NCI-H1105 (cell line): ENCODE measurements at places on chromosomes 1 and 21.

DNA sequence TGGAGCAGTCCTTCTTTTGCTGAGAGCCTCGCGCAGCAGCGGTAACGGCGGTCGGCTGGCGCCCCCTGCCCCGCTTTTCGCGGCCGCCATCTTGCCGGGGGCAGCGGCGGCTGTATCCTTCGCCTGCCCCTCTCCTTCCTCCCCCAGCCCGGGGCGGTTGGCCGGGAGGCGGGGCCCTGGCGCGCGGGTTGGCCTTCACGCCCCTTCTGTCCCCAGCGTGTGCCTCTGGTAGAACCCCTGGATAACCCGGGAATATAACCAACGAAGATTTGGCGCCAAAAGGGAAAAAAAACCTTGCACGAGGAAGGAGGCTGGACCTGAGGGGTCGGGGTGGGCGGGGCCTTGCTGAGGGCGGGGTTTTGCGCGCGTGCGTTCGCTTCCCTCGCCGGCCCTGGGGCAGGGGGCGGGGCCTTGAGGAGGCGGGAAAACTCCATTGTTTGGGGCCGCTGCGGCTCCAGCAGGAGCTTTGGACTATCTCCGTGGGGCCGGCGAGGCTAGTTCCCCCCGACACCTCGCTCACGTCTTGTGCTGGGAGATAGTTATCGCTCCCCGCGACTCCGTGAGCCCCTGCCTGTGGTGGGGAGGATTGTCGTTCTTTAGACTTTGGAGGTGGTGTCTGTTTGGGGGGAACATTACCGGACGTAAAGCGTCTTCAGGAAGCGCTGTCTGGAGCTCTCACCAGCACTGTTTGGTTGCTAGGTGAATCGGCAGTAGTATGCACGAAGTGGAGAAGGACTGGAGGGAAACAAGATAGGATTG lies 689 bp downstream of the NASP start:
- peak; percentile 96 for DNase-seq

- no peak for DNase-seq
Measured at GRCh38 chr1:111735321-111735720, 3.9 kb downstream of the INKA2 start.

DNA sequence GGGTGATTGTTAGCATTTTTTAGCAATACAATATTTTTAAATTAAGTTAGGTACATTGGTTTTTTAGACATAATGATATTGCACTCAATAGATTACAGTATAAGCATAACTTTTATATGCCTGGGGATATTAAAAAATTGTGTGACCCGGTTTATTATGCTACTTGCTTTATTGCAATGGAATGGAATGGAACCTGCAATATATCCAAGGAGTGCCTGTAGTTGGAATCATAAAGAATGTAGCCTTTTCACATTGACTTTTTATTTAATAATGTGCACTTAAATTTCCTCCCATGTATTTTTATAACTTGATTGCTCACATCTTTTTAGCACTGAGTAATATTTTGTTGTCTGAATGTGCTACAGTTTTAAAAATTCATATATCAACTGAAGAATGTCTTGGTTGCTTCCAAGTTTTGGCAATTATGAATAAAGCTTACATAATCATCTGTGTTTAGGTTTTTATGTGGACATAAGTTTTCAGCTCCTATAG lies 49.2 kb downstream of the CAMSAP2 start:
- DNase-seq: no peak

- DNase-seq: no peak
Measured at GRCh38 chr1:37739222-37739621, 25.7 kb downstream of the EPHA10 start.

GRCh38 chr1:153541641-153542590 lies 1.2 kb upstream of the S100A5 start:
- no peak for DNase-seq

DNA sequence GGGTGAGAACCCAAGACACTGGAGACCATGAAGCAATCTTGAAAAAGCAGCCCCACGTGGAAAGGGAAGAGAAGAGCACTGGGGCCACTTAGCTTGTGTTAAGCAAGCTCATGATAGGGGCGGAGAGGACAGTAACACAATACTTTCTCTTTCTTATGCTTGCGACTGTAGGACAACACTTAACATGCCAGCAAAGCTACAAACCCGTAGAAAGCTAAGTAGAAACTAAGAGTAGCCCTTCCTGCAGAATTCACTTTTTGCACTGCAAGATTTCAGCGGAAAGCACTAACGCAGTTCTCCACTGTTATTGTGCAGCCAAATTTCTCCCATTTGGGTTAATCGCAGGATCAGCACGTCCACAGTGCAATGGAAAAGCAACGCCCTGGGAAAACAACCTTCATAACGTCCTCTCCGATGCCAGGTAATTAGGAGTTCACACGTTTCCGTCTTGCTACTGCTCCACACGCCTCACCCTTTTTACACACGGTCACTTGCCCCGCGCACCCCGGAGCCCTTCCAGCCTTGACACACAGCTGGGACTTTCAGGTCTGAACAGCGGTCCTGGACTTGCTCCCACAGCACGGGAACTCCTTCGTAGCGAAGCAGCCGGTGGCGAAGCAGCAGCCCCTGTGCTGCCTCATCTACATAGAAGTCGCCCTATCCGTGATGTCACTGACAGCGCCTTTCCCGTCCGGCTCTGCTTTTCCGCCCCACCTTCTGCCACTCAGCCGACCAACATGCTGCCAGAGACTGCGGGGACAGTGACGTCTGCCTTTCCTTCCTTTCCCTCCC lies 148.6 kb downstream of the PPIAL4G start:
- peak; percentile 76 for DNase-seq

- DNase-seq: no peak
Measured at GRCh38 chr1:182723200-182723599, 38.8 kb upstream of the RGS8 start.

DNA sequence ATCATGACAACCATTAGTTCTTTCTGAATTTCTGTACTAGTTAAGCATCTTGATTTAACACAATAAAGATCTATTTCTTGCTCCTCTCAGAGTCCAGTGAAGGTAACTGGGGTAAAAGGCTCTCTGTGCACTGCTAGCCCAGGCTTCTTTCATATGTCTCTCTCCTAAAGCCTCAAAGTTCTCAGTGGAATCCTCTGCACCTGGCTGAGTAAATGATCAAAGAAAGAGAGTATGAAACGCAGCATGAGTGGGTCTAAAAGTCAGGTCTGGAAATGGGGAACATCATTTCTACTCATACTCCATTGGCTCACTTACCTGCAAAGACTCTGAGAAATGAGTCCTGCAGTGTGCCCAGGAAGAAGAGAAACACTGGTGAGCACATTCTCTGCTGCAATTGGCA lies 418.5 kb downstream of the PTPRC start:
- no peak for DNase-seq

DNA sequence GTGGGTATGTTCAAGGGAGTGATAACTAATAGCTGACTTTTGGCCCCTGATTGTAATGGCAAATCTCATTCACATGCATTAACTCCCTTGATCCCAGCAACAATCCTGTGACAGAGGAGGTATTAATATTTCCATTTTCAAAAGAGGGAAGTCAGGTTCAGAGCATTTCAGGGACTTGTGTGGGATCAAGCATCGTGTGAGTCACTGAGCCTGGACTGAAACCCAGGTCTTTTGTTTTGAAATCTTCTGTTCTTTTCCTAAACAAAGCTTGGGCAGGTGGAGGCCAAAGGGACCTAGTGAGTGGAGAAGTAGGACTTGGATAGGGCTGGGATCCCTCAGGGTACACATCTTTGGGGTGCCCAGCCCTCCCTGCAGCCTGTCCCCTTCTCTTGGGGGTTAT lies 37.9 kb downstream of the ETNK2 start:
- DNase-seq: no peak

- no peak for DNase-seq
Measured at GRCh38 chr1:225879521-225880221, 2.5 kb downstream of the TMEM63A start.

GRCh38 chr1:206589206-206589605 lies 23.1 kb downstream of the EIF2D start:
- DNase-seq: no peak

- DNase-seq: no peak
Measured at GRCh38 chr1:97551113-97551512, 369.7 kb downstream of the DPYD start.

- DNase-seq: no peak
Measured at GRCh38 chr1:26724926-26725325, 29.1 kb downstream of the ARID1A start.

DNA sequence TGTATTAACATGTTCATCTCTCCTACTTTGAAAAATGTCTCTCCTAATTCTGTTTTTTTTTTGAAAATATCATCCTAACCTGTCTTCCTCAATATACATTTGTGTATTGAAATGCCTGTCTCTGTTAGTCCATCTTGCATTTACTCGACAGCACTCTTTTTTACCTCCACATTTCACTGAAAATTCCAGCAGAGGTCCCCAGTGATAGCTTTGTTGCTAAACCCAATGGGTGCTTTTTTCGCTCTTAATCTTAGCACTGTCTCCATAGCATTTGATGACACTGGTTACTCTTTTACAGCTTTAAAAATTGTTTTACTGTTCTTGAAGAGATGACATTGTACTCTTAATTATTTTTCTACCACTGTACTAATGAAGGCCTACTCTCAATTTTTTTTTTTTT lies 10.8 kb downstream of the OSBPL9 start:
- DNase-seq: no peak

DNA sequence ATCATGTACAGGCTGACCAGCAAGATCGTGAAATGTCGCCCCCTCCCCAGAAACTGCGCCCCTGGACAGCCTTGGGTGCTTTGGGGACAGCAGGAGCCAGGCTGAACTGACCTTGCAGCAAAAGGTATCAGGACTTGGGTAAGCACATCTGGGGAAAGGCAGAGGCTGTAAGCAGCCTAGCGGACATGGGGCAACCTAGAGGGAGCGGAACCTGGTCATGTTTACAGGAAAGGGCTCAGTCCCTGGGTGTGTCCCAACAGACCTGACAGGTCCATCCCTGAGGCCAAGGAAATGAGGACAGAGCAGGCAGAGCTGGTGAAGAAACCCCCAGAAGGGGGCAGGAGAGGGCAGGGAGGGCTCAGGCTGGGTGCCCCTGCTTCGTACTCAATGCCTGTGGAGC lies 3.1 kb upstream of the S100A8 start:
- no peak for DNase-seq

DNA sequence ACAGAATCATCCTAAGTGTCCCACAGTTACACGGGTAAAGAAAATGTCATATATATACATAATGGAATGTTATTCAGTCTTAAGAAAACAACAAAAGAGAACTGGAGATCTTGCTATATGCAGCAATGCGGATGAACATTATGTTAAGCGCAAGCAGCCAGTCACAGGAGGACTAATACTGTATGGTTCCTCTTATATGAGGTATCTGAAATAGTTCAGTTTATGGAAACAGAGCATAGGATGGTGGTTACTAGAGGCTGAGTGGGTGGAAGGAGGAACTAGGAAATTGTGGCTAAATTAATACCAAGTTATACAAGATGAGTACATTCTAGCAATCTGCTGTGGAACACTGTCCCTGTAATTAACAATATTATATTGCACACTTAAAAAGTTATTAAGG lies 834.3 kb downstream of the KCNT2 start:
- DNase-seq: no peak

DNA sequence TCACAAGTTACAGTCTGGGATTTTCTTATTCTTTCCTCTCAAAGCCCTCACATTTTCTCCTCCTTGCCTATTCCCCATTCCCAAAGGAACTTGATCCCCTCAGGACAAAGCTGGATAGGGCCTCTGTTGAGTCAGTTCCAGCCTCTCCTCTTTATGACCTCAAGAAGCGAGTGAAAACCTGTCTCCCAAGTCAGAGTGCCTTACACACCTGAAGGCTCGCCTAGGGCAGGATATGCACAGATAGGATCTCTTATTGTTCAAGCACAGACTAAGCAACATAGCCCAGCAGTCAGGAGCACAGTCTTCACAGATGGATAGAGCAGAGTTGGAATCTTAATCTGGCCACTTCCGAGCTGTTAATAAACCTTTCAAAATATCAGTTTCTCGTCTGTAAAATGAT lies 60.8 kb upstream of the PRRC2C start:
- DNase-seq: no peak

DNA sequence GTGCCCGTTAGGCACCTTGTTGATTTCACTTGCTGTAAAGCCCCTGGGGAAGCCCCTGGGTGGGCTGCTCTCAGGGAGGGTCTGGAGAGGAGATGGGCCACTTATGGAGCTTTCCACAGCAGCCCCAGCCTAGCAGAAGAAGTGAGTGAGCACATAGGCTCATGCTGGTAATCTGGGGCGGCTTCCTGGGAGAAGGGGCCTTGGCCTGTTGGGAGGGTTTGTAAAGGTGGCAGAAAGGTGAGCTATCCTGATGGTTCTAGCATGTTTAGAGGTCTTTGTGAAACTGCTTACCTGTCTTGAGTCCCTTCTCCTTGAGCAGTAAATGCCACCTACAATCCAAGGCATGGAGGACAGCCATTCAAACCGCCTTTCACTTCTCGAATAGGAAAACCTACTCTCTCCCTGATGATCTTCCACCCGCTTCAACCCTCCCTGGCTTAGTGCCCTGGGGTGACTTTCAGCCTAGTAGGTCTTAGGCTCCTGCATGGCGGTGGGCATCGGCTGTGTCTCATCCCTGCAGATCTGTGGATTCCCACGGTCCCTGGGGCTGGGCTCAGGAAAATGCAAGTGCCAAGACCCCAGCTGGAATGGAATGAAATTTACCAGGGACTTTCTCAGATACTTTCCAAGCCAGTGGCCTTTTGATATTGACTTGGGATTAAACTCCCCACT lies 87.6 kb upstream of the SELENON start:
- no peak for DNase-seq

GRCh38 chr1:78854556-78854955 lies 152.0 kb downstream of the ADGRL4 start:
- DNase-seq: no peak

- DNase-seq: no peak
Measured at GRCh38 chr1:201267481-201268229, 15.7 kb upstream of the PKP1 start.

GRCh38 chr1:39995973-39996393 lies 41.0 kb downstream of the MFSD2A start:
- DNase-seq: no peak

GRCh38 chr1:111611986-111612385 lies 7.6 kb upstream of the RAP1A start:
- no peak for DNase-seq

DNA sequence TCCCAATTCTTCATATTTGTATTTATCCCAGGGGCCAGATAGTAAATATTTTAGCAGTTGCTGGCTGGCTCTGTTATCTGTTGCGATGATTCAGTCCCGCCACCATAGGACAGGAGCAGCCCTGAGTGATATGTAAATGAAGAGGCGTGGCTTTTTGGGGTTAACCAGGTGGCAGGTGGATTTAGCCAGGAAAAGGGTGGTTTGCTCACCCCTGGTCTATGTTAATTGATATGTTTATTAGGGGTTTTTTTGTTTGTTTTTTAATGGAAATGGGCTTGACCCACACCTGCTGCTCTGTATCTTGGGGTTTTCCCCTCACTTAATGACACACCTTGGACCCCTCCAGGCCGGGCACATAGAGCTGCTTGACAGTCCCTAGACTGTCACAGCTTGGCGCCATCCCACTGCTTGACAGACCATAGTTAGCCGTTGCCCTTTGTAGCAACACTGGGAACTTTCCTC lies 62.8 kb downstream of the PIK3CD start:
- no peak for DNase-seq

GRCh38 chr1:174654560-174654959 lies 206.8 kb downstream of the GPR52 start:
- DNase-seq: no peak

GRCh38 chr1:26283279-26283853 lies 3.5 kb downstream of the SH3BGRL3 start:
- DNase-seq: no peak

GRCh38 chr1:230317823-230318819 lies 108.0 kb downstream of the PGBD5 start:
- no peak for DNase-seq
